ENCODE measurements at places on chromosomes 6 and 20.

- DNase-seq, result no peak
Measured at GRCh38 chr6:4794140-4794707, 18.0 kb downstream of the CDYL start.

- no peak for DNase-seq
Measured at GRCh38 chr6:143727035-143727434, 49.3 kb downstream of the PHACTR2 start.

DNA sequence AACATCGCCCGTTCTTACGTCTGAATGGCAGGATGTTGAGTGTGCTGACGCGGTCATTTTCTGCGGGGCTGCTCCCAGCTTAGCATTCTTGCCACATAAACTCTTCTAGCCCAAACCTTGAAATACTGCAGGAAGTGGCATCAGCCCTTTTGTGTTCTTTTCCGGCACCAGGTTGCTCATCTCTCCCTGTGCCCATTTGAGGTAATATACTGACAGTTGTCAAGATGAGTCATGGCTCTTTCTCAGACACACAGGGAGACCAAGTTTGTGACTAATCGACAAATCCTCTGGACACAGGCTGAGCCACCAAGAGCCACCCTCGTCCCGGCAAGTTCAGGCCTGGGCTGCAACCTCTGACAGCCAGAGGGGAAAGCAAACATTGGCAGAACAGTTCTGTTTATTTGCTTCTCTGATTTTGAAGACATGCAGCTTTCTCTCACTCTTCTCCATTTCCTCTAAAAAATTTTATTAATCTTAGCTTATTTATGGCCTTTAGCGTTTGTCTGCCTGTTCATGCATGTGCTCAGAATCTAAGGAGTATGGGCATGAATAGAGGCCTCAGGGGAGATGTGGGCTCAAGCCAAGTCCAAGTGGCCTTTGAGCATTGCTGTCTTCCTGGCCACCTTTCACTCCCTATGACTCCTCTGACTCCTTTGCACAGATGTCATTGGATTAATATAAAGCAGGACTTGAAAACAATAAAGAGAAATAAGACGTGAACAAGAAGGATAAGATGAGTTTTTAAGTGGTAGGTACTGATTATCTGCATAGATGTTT lies 328.2 kb upstream of the JAG1 start:
- DNase-seq, result no peak

DNA sequence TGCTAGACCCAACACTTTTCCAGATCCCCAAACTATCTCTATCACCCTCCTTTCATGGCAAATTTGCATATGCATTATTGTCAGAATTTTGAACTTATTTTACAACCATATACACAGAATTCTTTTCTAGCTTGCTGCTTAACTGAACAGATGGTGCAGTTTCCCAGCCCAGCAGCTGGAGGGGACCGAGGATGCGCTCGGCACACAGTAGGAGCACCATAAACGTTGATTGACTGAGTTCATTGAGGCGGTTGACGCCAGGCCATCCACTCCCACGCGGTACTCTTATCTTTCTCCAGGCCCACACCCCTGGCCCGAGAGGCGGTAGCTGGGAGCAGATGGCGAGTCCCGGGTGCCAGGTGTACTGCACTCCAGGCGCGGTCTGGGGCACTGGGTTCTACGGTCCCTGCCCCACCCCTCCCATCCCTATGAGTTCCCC lies 6.8 kb upstream of the SOX4 start:
- no peak for DNase-seq

- peak; percentile 28 for DNase-seq
Measured at GRCh38 chr20:10672624-10673127, 1.1 kb downstream of the JAG1 start.
